ENCODE measurements at places on chromosomes 6 and 20.

- no peak for DNase-seq
Observed at GRCh38 chr20:25360631-25361286, 29.9 kb downstream of the ABHD12 start.

DNA sequence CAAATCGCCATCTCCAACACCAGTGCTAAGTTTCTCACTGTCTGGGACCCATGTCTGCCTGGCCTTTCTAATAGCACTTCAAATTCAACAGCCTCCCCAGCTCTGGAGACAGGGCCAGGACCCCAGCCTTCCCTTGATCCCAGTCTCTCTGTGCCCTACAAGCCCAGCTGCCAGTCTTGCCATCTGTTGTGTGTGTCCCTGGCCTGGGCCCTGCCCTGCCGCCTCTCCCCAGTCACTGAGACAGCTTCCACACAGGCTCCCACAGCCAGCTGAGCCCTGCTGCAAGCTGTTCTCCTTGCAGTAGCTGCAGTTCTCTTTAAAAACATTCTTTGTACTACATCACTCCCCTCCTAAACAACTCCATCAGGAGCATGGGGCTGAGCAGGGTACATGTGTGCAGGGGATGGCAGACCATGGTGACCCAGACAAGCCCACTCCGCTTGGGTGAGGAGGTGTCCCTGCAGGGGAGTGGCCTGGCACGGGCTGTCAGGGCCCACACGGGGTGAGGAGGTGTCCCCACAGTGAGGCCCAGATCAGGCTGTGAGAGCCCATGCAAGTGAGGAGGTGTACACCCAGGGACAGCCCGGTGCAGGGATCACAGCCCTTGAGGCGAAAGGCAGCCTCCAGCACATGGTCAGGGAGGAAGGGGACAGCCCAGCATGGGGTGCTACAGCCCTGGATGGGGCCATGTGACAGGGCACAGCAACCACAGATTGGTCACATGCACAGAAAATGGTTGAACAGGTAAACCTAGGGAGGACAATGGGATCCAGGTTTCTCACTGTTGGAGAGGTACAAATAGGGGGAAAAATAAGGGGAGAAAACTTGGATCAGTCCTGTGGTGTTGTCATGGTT lies 16.2 kb downstream of the CST7 start:
- DNase-seq, result no peak

GRCh38 chr20:32325706-32326503 lies 32.2 kb upstream of the ASXL1 start:
- DNase-seq, result no peak

DNA sequence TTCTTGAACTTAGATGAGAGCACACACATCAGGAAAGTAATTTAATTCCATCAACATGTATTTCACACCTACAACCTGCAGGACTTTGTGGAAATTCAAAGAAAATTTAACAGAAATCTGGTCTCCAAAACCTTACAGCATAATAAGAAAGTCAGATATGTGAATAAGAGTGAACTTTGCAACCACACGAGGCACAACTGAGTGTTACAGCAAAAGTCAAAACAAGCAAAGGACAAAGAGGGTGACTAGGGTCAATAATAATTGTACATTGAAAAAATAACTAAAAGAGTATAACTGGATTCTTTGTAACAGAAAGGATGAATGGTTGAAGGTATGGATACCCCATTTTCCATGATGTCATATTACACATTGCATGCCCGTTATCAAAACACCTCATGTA lies 113.8 kb downstream of the MTFR2 start:
- DNase-seq, result no peak

DNA sequence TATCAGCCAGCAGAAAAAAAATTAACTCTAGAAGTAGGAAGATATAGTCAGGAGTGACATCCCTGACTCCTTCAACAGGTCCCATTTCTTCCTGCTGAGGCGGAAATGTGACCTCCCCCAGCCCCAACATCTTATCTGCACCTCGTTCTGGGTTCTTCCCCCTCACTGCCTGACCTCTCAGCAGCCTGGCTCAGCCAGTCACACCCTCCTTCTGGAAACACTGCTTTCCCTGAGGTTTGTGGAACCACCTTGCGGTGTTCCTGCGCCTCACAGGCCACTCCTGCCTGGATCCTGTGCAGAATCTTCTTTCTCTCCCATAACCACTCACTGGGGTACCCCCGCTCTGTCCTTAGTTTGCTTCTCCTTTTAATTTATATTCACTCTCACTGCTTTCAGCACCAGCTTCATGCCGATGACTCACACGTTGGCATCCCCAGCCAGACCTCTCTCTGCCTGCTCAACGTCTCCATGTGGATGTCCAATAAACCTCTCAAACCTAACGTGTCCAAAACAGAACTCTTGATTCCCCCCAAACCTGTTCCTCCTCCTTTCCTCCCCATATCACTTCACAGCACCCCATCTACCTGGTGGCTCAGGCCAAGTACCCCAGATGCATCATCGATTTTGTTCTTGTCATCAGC lies 222.8 kb upstream of the PLN start:
- DNase-seq, result no peak

GRCh38 chr6:163827143-163827542 lies 412.6 kb downstream of the QKI start:
- no peak for DNase-seq

DNA sequence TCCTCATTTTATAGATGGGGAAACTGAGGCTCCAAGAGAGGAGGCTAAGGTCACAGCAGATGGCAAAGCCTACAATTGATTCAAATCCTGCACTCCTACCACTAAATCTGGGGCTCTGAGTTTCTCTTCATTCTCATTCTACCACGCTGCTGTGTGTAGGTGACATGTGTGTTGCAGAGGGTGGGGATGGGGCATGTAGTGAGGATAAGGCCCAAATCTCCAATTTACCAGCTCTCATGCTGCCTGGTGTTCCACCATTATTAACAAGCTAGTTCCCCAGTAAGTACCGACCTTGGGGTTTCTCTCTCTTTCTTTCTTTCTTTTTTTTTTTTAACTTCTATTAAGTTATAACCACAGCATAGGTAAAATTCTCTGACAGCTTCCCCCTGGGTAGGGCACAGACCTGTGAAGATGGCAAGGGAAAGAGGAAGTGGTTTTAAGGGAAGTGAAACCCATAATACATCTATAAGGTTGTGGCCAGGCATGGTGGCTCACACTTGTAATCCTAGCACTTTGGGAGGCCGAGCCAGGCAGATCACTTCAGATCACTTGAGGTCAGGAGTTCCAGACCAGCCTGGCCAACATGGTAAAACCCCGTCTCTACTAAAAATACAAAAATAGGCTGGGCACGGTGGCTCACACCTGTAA lies 13.0 kb upstream of the MATN4 start:
- DNase-seq, result no peak

DNA sequence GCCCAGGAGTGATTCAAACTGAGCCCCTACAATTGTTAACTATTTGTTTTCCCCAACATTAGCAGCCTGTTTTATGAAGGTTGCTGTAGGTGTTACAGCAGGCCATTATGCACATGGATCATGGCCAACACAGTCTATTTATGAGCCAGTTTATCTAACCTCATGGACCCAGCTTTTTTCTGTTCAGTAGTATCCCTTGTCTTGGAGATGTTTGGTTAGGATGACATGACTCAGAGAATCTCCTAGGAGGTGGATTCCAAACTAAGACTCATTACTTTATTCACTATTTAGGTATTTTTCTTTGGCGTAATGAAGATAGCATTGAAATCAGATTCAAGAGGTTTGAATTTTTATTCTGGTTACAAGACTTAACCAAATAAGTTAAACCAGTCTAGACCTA lies 62.8 kb upstream of the TFB1M start:
- no peak for DNase-seq

DNA sequence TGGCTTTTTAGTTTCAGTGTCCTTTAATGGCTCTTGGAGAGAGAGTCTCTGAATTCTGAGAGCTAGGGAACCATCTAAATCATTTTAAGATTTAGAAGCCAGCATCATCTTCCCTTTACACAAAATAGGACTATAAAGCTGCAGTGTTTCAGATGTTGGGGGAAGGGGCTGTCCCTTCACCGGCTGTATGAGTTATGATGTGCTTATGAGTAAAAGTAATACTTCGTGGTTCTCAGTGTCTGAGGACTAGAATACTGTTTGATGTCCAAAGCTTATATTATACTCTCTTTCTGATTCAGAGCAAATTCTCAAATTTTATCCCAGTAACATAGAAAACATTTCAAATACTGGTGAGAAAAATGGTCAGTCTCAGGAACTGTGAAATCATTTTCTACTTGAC lies 63.5 kb upstream of the FAM8A1 start:
- no peak for DNase-seq

DNA sequence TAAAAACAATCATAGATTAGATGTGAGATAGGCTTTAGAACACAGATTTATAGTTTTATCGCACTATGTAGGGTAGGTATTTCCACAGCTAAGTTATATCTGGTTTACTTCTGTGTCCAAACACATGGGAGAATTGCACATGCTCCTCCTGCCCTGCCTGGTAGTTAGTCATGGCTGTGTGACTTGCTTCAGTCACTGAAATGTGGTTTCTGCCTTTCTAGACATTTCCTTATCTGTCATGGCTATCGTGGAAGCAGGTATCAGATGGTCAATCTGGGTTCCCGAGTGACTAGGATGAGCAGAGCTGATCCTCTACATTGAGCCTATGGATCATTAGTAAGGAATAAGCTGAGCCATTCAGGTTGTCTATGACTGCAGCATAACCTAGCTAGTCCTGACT lies 117.8 kb upstream of the GMDS start:
- no peak for DNase-seq

DNA sequence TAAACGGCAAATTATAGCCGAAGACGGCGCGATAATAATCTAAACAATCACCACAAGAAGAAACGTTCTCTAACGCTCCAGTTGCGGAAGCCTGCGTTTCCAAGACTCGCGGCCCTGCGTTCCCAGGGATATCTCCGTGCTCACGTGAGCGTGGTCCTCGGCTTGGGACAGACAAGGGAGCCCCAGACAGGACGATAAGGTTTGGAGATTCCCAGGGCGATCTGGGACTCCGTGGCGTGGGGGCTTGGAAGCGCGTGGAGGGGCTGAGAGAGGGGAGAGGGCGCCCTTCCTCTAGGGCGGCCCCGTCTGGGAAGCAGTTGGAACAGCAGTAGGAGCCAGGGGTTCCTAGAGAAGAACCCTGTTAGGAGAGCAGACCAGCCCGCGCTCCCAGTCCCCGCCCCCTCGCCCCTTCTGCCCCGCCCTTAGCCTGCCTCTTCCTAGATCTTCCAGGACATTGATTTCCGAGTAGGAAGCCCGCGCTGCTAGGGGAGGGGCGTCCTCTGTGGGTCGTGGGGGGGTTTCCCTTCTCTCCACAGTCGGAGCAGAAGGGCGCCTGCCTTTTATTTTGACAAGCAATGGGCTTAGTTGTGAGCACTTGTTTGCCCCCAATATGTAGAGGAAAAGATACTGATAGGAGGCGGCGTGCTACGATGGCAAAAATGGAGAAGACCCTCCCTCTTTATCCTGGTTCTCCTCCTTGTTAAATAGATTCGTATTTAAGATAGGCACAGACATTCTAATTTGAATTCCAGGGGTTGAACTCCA lies 10.6 kb downstream of the NRN1 start:
- DNase-seq, result no peak

GRCh38 chr6:131107151-131107550 lies 28.1 kb upstream of the AKAP7 start:
- no peak for DNase-seq

DNA sequence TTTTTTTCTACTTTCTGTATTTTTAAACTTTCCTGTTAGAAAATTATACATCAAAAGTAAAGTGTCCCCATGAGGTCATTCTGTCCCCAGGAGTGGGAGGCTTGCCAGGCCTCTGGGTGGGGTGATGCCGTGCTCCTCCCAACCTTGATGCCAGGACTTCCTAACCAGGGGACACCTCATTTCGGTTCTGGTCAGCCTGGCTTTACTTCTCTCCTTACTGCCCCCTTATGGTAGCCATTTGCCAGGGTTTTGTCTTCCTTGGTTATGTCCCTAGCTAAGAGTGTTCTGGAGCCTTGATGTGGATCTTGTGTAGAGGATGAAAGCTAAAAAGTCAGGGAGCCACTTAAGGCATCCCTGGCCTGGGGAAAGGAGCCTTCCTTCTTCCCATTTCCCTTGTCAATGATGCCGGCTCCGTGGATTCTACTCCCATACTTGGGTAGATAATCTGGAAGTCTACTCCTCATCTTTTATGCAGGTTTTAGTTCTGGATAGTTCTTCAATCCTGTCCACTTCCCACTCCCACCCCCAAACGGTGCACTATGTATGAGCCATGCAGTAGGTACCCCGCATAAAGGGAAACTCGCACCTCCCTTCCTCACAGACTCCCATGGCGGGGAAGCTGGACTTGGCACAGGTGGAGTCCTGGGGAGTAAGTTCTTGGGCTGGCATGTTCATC lies 164.1 kb upstream of the SALL4 start:
- DNase-seq, result no peak

DNA sequence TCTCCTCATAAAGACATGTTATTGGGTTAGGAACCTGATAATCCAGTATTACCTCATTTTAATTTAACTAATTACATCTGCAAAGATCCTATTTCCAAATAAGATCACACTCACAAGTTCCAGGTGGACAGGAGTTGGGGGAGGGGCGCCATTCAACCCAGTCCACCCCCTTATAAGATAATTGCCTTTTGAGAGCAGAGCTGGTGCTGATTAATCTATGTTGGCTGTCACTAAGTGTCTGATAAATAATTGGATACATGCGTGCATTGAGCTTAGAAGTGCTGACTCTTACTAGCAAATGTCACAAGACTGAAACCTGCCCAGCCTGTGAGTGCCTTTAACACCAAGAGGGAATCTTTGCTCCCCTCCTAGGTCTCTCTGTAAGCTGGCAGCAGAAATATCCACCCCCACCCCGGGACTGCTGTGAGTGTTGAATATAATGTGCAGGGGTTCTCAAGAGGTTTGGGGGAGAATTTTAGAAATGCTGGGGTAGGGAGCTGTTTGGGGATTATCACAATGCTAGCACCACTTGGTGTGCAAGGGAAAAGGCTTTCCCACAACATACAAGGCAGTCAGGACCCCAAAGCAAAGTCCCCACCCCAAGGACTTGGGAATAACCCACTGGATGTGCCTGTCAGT lies 87.5 kb downstream of the ANKRD60 start:
- no peak for DNase-seq

DNA sequence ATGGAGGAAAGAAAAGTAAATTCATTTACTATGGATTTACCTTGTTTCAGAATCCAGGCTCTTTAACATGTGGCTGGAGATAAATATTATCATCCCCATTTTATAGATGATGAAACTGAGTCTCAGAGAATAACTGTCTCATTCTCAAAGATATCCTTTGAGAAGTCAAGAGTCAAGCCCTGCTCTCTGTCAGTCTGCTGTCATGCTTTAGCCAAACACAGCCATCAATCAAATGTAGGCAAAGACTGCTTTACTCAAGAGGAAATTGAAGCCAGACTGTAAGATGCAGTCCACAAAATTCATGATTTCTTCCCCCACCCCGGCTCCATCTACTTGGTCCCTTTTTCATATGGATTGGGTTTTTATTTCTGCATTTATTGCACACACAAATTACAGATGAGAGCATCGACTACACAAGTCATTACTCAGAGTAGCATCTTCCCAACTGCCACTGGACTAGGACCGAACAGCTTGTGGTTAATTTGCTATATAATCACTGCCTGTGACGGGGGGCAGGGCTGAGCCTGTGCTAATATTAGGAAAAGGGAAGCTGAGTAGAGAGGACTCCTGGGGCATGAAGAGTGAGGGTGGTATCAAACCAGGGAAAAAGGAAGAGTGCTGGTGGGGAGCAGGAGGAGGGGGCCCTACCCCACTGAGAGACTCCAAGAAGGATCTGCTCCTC lies 102.7 kb upstream of the TOP1 start:
- DNase-seq, result no peak

- no peak for DNase-seq
Observed at GRCh38 chr6:110116258-110116657, 63.2 kb downstream of the WASF1 start.

GRCh38 chr6:11035616-11036350 lies 8.3 kb downstream of the ELOVL2 start:
- DNase-seq, result no peak

- DNase-seq, result no peak
Observed at GRCh38 chr20:57007171-57007540, 259.3 kb downstream of the BMP7 start.

Measured in stimulated activated CD4-positive, alpha-beta T cell treated with anti-CD3 and anti-CD28 coated beads, TNF-alpha, amount 100 ng/mL, for 4 hours (primary cell).